ENCODE measurements at places on chromosomes 7 and 10. TPM values are rescaled to one million over a fixed set of nuclear protein-coding genes. Genes with fewer than 3 reads are reported as not detected.

GRCh38 chr10:122665946-122666345, 33.7 kb downstream of the C10orf120 start:
- no peak overlapping the region for H3K4me3 ChIP-seq
- H3K4me1 ChIP-seq: no peaks in the 10 kb centered on the region
- H3K36me3 ChIP-seq: no peaks in the 10 kb centered on the region
- no peak for DNase-seq

DNA sequence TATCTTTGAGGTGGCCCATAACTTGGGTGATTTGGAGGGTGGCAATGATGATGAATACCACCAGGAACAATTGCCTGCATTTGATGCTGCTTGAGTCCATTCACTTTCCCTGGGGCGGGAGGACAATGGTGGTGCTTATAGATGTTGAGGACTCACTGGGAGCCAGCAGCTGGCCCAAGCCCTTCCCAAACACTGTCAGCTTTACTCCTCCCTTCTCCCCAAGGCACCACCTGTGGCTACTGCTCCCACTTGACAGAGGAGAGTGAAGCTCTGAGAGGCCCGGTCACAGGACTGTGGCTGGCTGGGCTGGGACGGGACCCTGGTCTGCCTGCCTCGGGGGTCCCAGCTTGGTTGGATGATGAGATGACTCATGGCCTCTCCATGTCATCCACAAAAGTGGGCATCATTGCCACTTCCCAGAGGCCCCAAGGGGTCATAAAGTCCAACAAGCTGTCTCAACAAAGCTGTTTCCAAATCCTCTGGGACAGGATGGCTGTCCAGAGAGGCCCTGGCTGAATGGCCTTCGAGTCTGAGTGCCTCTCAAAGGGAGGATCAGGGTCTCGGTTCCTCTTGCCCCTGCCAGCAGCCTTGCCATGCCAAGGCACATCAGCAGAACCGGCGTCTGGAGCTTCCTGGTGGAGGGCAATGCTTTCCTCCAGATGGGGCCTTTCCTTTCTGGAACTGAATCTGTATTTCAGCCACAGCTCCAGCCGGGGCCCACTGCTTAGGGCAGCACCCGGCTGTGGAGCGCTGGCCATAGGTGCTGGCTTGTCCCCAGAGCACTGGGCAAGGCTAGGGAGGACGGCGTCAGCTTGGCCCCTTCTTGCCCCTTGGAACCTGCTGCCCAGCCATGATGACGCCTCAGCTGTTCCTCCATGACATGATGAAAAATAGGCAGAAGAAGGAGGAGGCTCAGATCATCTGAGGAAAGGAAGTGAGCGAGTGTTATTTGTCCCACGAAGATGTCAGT, 47.0 kb upstream of the PLEKHA1 start:
- no peak overlapping the region for H3K4me3 ChIP-seq
- no peak for DNase-seq
- H3K27ac ChIP-seq: no peak overlapping the region
- H3K36me3 ChIP-seq: no peaks in the 10 kb centered on the region

DNA sequence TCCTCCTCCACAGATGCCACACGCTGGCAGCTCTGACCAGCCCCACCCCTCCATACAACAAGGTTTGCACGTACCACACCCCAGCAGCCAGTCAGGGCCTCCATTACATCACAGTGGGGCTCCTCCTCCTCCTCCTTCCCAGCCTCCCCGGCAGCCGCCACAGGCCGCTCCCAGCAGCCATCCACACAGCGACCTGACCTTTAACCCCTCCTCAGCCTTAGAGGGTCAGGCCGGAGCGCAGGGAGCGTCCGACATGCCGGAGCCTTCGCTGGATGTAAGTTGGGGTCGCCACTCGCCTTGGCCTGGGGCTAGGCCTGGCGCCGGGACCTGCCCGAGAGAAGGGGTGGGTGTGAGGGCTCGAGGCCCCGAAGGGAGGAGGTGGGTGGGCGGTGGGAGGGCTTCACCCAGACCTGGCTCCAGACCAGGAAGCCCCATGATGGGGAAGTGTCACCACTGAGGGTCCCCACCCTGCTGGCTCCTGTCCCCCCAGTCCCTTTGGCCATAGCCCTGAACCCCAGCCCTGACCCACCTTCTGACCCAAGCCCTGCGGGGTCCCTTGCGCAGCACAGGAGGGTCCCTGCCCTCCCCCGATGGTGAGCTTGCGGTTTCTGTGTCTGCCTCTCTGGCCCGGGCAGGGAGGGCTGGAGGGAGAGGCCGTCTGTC, 36.2 kb upstream of the PPIF start:
- DNase-seq: no peak
- H3K27me3 ChIP-seq: no peaks in the 10 kb centered on the region
- peak overlapping the region; percentile 36 for H3K27ac ChIP-seq

DNA sequence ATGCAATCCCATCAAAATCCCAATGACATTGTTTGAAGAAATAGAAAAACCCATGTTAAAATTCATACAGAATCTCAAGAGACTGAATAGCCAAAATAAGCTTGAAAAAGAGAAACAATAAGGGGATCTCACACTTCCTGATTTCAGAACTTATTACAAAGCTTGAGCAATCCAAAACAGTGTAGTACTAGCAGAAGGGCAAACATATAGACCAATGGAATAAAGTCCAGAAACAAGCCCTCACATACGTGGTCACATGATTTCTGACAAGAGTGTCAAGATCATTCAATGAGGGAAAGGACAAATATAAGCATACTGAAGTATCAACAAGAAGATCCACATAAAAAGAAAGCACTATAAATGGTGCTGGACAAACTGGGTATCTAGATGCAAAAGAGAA, 31.9 kb downstream of the MICU1 start:
- no peaks in the 10 kb centered on the region for H3K4me1 ChIP-seq
- no peaks in the 10 kb centered on the region for H3K36me3 ChIP-seq
- H3K27ac ChIP-seq: no peak overlapping the region
- no peaks in the 10 kb centered on the region for H3K27me3 ChIP-seq
- H3K4me3 ChIP-seq: no peak overlapping the region

- no peak overlapping the region for H3K4me3 ChIP-seq
- no peak for DNase-seq
- H3K27me3 ChIP-seq: no peaks in the 10 kb centered on the region
Observed at GRCh38 chr7:44445986-44446671, 44.3 kb downstream of the NUDCD3 start.

- peaks cover 25% of the 10 kb centered on the region for H3K27me3 ChIP-seq
- no peak overlapping the region for H3K4me3 ChIP-seq
- DNase-seq: no peak
Observed at GRCh38 chr10:131162866-131163843, 148.4 kb downstream of the TCERG1L start.

Gene NPSR1
- not detected for total RNA-seq

GRCh38 chr7:100190048-100190711, 12.5 kb downstream of the STAG3 start:
- H3K27ac ChIP-seq: no peak overlapping the region
- H3K27me3 ChIP-seq: no peaks in the 10 kb centered on the region
- H3K36me3 ChIP-seq: no peaks in the 10 kb centered on the region
- H3K4me3 ChIP-seq: no peak overlapping the region
- no peak for DNase-seq

DNA sequence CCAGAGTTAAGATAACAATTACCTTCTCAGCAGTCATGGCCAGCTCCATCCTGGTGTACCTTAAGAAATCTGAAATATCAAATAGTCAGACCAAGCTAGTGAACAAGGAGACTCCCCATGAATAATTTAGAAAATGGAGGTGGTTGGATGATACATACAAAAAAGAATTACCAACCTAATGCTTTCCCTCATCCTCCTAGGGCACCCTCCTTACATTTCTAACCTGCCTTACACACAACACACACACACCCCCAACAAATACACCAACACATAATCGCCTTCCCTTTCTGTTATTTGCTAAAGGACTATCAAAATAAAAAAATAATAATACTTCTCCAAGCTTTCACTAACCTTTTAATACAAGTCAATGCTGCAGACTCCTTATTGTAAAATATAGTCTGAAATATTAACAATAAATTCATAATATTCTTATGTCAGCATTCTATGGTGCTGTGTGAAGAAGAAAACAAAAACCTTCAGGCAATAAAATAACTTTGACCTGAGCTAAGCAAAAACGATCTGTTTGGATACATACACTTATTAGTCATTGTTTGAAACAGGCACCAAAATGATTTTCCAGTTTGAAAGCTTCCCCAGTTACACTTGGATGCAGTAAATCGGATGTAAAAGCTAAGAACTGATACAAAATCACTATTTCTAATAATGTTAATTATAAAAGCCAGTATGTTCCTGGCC, 3.4 kb downstream of the TWIST1 start:
- DNase-seq: no peak
- peak overlapping the region; percentile 59 for H3K4me3 ChIP-seq
- peaks cover 49% of the 10 kb centered on the region for H3K4me1 ChIP-seq
- H3K27me3 ChIP-seq: peaks cover 16% of the 10 kb centered on the region
- no peaks in the 10 kb centered on the region for H3K36me3 ChIP-seq

Gene ALOX5
- total RNA-seq: 17.6 TPM

DNA sequence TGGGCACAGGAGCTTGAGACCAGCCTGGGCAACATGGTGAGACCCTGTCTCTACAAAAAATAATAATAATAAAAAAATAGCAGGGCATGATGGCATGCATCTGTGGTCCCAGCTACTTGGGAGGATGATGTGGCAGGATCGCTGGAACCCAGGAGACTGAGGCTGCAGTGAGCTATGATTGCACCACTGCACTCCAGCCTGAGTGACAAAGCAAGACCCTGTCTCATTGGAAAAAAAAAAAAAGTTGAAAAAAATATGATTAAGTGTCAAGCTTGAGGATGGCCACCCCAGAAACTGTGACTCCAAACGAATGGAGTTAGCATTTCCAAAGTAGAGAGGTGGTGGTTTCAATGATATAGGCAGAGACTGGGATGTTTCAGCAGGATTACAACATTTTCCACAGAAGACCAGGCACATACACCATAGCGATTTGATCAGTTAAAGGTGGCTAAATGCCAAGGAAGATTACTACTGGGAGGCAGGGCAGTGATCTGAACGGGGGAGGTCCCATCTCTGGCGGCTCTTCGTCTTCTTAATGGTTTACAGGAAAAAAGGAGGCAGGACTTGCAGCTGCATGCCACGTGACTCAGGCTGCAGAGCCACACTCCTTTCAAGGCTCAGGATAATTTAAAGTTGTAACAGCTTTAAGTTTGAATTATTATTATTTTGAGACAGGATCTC, 250.6 kb upstream of the GALNT17 start:
- no peak overlapping the region for H3K4me3 ChIP-seq
- no peaks in the 10 kb centered on the region for H3K4me1 ChIP-seq
- no peaks in the 10 kb centered on the region for H3K36me3 ChIP-seq
- no peak for DNase-seq
- H3K27ac ChIP-seq: no peak overlapping the region

GRCh38 chr10:33773253-33773573, 438.7 kb upstream of the NRP1 start:
- no peak overlapping the region for H3K4me3 ChIP-seq
- H3K27ac ChIP-seq: no peak overlapping the region
- no peaks in the 10 kb centered on the region for H3K27me3 ChIP-seq
- H3K36me3 ChIP-seq: no peaks in the 10 kb centered on the region
- no peak for DNase-seq
- H3K4me1 ChIP-seq: peaks cover 3% of the 10 kb centered on the region

- no peak overlapping the region for H3K4me3 ChIP-seq
- DNase-seq: no peak
- no peak overlapping the region for H3K27ac ChIP-seq
- H3K4me1 ChIP-seq: no peaks in the 10 kb centered on the region
Observed at GRCh38 chr7:106313966-106314365, 29.2 kb upstream of the NAMPT start.

Gene CCT6A
- 88.0 TPM for total RNA-seq

Gene SPDYE2B
- not detected for total RNA-seq

Gene KCNH2
- 41.5 TPM for total RNA-seq

- DNase-seq: no peak
- no peaks in the 10 kb centered on the region for H3K4me1 ChIP-seq
- H3K27me3 ChIP-seq: no peaks in the 10 kb centered on the region
- no peaks in the 10 kb centered on the region for H3K36me3 ChIP-seq
Observed at GRCh38 chr10:108078263-108078662, 913.8 kb upstream of the SORCS1 start.

DNA sequence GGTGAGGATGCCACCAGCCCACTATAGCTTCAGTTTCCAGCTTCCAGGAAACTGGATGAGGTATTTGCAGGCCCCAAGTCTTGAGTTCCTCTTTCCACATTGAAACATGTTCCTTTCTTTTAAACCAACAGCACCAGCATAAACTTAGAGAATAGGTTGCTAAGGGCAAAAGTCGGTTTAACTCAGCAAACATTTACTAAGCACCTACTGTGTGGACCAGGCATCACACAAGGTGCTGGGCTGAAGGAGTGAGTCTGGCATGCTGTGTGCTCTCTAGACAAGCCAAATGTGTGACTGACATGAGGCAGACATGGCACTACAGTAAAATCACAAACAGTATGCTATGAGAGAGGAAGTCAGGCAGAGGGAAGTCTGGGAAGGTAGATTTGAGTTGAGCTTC, 11.0 kb upstream of the RASSF4 start:
- DNase-seq: no peak
- peaks cover 6% of the 10 kb centered on the region for H3K36me3 ChIP-seq
- no peak overlapping the region for H3K27ac ChIP-seq
- H3K4me1 ChIP-seq: peaks cover 16% of the 10 kb centered on the region

Gene SLC37A3
- total RNA-seq: 51.9 TPM

DNA sequence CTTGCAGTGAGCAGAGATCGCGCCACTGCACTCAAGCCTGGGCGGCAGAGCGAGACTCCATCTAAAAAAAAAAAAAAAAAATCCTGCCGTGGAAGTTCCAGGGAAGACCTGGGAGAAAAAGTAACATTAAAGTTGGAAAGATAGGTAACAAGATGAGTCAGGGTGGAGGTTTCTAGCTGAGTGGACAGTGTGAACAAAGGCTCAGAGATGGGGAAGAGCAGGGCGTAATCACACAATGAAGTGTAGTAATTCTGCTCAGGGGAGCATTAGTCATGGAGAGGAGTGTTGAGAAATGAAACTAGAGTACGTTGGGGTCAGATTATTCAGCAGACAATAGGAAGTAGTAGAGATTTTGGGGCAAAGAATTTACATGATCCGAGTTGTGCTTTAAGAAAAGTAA, 21.6 kb upstream of the WASL start:
- DNase-seq: no peak
- no peak overlapping the region for H3K27ac ChIP-seq
- no peaks in the 10 kb centered on the region for H3K27me3 ChIP-seq
- no peak overlapping the region for H3K4me3 ChIP-seq
- H3K4me1 ChIP-seq: no peaks in the 10 kb centered on the region

GRCh38 chr10:71952745-71953144, 11.4 kb upstream of the CHST3 start:
- H3K27ac ChIP-seq: no peak overlapping the region
- H3K4me1 ChIP-seq: peaks cover 9% of the 10 kb centered on the region
- no peaks in the 10 kb centered on the region for H3K27me3 ChIP-seq
- no peak overlapping the region for H3K4me3 ChIP-seq
- no peaks in the 10 kb centered on the region for H3K36me3 ChIP-seq
